ENCODE measurements at places on chromosomes 4 and X.

GRCh38 chr4:78446619-78447018 lies 105.0 kb upstream of the ANXA3 start:
- DNase-seq, result peak; percentile 66

DNA sequence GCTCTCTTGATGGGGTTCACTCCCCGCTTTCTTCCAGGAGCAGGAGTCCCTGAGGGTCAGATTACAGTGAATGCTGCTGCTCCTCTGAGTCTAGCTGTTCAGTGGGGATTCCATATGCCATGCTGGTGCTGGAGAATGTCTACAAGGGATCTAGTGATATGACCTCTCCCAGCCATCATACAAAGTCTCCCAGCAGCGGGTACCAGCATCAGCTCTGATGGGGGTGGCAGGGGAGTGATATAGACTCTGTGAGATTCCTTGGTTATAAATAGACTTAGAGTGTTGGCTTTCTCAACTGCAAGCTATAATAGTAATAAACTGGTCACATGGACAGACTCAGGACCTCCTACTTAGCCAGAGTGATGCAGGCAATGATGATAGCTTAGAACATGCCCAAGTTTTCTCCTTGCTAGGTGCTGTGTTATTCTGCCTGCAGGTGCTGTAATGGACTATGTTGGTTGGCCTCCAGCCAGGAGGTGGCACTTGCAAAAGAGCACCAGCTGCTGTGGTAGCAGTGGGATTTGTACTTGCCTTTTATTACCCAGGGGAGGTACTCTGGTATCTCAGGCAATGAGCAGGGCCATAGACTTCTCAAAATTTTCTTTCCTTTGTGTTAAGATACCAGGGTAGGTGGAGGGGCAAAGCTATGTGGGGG lies 202.9 kb downstream of the CHIC1 start:
- no peak for DNase-seq

- DNase-seq, result no peak
These were observed 43.4 kb downstream of the NKX6-1 start for GRCh38 chr4:84455697-84456096.

- no peak for DNase-seq
These were observed 48.8 kb upstream of the SHOX start for GRCh38 chrX:581720-582298.

- no peak for DNase-seq
These were observed 8.7 kb upstream of the TBC1D14 start for GRCh38 chr4:6900956-6901355.

- DNase-seq, result no peak
These were observed 50.9 kb downstream of the IDS start for GRCh38 chrX:149453906-149454822.

- no peak for DNase-seq
These were observed 186.9 kb upstream of the HS3ST1 start for GRCh38 chr4:11615601-11616000.

DNA sequence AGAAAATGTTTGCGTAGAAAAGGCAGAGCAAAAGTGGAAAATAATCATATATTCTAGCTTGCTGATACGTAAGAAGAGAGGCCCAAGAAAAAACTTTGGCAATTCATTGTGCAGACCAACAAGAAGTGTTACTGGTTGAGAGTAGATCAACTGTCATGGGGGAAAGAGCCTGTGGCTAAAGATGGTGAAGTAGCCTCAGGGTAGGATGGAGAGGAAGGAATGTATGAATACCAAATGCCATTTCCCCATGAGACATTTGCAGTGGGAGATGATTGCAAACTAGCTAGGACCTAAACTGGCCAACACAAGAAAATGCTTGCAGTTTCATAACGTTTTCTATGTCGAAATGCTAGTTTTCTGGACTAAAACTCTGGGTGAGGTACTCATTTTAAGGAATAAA lies 47.7 kb upstream of the ADGRL3 start:
- DNase-seq, result no peak

GRCh38 chr4:53208753-53209152 lies 157.1 kb downstream of the SCFD2 start:
- no peak for DNase-seq

Data from hematopoietic multipotent progenitor cell treated with erythropoietin and hydrocortisone succinate and interleukin-3 and kit ligand, for 6 days (in vitro differentiated cells).